NCI-H2029 (cell line): ENCODE measurements at places on chromosomes 4 and X.

- DNase-seq: no peak
Observed at GRCh38 chrX:118520216-118521206, 24.9 kb downstream of the DOCK11 start.

- DNase-seq: no peak
Observed at GRCh38 chrX:20595928-20596575, 329.3 kb upstream of the RPS6KA3 start.

DNA sequence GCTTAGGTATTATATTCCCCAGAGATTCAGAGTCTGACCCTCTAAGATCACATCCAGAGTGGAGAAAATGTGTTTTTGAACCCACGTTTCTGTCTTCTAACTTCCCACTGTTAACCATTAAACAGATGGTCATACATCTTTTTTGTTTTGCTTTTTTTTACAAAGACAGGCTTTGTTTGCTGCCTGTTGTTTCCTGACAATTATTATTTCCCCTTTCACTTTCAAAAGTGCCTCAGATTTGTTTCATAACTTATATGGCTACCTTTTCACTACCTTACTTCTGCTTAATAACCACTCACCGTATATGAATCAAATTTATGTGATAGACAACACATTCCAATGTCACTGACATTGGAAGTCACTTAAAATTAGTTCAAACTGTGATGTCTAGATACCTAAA, 142.2 kb downstream of the HS3ST1 start:
- no peak for DNase-seq

DNA sequence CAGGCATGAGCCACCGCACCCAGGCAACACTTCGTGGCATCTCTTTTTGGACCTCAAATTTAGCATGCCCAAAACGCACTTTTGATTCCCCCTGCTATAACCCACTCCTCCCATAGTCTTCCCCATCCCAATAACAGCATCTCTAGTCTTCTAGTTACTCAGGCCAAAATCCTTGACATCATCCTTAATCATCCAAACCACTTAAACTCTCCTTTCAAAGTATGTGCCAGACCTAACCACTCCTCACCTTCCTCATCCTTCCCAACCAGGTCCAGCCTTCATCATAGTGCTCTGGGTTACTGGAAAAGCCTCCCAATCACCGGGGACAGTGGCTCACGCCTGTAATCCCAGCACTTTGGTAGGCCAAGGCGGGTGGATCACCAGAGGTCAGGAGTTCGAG, 41.9 kb downstream of the AFAP1 start:
- DNase-seq: no peak

- no peak for DNase-seq
Observed at GRCh38 chrX:13048280-13048679, 3.9 kb upstream of the FAM9C start.

DNA sequence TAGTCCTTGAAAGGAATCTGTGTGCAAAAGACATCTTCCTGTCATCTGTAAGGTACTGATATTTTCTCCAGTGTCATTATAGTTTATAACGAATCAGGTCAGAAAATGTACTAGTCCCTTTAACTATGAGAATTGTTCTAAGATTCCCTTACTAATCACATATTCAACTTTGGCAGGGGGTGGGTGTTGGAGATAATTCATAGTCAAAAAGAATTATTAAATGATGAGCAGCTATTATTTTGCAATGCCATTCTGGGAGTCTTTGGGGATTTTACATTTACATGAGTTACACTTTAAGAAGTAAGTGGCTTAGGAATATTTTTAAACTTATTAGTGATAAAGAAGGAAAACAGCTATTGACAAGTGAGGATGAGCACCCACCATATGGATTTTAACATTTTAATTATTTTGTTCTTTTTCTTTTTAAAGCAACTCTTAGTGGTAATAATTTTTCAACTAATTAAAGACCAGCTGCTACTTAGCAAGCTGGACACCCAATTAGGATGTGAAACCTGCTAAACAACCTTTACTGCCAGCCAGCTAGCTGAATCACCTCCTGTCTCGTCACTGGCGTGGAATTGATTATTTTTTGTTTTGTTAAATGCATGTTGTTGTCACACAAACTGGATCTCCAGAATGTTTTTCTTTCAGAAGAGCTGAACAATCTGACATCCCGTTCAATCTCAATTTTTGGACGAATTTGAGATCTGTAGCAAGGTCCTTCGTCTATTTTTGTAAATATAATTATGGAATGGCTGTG, 219.2 kb downstream of the ARAP2 start:
- DNase-seq: no peak

DNA sequence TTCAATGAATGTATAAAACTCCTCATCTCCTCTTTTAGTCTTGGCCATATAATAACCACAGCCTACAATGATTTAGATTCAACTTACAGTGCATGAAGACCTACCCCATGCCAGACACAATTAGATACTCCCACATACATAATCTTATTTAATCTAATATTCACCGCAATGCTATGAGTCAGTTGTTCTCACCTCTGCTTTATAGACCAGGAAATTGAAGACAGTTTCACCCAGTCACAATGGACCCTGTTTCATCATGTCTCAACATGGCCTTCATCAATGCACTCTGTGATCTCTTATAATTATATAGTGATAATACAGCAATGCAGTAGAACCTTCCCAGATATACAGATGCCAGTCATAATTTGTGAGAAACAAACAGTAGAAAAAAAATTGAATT, 148.6 kb downstream of the PARM1 start:
- DNase-seq: no peak

- DNase-seq: no peak
Observed at GRCh38 chrX:24117258-24117657, 32.3 kb upstream of the ZFX start.

DNA sequence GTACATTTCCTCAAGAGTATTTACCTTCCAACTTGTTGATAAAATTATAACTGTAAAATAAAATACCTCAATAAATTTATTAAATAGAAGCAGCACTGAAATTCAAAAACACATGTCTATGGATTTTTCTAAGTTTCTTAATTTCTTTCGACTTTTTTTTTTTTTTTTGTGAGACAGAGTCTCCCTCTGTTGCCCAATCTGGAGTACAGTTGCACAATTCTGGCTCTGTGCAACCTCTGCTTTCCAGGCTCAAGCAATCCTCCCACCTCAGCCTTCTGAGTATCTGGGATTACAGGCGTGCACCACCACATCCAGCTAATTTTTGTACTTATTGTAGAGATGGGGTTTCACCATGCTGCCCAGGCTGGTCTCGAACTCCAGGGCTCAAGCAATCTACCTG, 79.8 kb downstream of the IQCM start:
- no peak for DNase-seq

DNA sequence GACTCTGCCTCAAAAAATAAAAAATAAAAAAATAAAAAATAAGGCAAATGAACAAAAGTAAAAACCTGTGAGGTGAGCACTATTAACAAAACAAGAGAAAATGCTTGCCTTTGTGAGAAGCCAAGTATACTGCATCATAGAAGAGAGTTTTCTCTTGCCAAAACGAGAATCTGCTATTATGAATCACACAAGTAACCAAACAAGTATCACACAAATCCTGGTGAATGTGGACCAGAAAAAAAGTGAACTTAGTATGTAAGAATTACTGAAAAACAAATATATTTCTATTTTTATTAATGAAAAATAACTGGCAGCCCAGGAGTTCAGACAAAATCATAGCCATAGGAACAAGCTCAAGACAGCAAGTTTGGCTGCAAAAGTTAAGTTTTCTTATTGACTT, 193.5 kb downstream of the PDGFC start:
- no peak for DNase-seq

- DNase-seq: no peak
Observed at GRCh38 chr4:5636766-5637670, 71.3 kb downstream of the EVC2 start.

DNA sequence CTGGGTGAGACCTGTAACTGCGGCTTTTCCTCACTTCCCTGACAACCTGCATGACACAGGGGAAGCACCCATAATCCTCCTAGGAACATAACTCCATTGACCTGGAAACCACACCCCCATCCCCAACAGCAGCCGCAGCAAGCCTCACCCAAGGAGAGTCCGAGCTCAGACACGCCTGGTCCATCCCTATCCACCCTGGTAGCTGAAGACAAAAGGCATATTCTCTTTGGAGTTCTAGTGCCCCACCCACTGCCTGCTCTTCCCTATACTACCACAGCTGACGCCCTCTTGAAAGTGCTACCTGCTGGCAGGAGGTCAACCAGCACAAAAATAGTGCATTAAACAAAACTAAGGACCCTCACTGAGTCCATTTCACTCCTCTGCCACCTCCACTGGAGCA, 1080.9 kb upstream of the IGFBP7 start:
- no peak for DNase-seq

GRCh38 chr4:164408831-164409230, 345.1 kb upstream of the SMIM31 start:
- no peak for DNase-seq

DNA sequence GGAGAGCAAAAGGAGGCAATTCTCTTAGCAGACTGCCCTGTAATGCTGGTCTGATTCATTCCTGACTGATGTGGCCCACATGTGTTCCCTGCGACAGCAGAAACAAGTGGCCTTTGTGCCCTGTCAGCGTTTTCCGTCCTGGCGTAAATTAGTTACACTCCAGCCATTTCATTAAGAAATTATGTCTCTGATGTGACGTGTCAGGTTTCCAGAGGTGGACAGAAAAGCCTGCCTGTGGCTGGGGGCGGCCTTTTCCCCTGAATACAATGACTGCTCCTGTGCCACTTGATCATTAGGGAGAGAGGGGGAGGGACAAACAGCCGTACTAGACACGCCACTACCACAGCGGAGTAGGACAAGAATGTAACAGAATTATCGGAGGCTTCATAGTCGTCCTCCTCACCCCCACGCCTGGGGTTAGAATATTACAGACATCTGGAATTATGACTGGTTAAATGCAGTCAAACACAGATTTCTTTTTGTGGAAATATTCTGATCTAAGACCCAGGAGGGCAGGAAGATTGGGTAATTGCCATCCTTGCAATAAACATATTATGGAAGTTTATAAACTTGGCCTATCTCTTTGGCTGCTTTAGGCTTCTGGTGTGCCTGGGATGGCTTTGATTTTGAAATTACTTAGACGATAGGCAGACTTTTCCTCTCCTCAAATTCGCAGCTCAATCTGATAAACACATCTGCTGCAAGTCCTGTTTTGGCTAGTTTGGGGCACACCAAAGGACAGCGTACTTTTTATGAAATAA, 146.2 kb upstream of the BCOR start:
- no peak for DNase-seq

DNA sequence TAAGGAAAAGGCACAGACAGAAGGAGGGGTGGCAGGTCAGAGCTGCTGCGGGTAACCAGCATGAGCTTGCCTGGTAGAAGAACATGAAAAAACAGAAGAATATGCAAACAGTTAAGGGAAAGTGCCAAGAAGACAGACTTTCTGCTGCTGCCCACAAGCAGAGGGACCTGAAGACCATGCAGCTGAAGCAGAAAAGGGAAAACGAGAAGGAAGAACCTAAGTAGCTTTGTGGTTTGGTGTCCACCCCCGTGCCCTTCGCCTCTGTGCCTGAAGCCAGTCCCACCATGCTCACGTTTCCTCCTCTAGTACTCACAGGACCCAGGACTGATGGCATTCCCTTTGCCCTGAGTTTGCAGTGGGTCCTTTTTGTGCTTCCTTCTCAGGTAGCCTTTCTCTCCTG, 62.8 kb downstream of the UBA6 start:
- DNase-seq: no peak

- DNase-seq: no peak
Observed at GRCh38 chr4:119971431-119972084, 95.1 kb downstream of the MAD2L1 start.

- DNase-seq: peak; percentile 8
Observed at GRCh38 chrX:128975745-128976144, 547.5 kb downstream of the SMARCA1 start.

DNA sequence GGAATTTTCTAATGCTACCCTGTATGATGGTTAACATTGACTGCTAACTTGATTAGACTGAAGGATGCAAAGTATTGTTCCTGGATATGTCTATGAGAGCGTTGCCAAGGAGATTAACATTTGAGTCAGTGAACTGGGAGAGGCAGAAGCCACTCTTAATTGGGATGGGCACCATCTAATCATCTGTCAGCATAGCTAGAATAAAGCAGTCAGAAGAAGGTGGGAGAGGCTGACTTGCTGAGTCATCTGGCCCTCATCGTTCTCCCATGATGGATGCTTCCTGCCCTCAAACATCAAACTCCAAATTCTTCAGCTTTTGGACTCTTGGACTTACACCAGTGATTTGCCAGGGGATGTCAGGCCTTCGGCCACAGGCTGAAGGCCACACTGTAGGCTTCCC, 878.5 kb downstream of the PCDH7 start:
- no peak for DNase-seq

- no peak for DNase-seq
Observed at GRCh38 chr4:134024251-134024650, 177.3 kb downstream of the PABPC4L start.

GRCh38 chr4:147768113-147768512, 36.2 kb downstream of the ARHGAP10 start:
- DNase-seq: no peak

GRCh38 chr4:90127223-90127705, at the start of gene CCSER1:
Gene CCSER1, plus strand, starts transcription at chr4:90127394.
- DNase-seq: peak; percentile 72

- no peak for DNase-seq
Observed at GRCh38 chrX:31894152-31894551, 822.3 kb upstream of the FTHL17 start.

DNA sequence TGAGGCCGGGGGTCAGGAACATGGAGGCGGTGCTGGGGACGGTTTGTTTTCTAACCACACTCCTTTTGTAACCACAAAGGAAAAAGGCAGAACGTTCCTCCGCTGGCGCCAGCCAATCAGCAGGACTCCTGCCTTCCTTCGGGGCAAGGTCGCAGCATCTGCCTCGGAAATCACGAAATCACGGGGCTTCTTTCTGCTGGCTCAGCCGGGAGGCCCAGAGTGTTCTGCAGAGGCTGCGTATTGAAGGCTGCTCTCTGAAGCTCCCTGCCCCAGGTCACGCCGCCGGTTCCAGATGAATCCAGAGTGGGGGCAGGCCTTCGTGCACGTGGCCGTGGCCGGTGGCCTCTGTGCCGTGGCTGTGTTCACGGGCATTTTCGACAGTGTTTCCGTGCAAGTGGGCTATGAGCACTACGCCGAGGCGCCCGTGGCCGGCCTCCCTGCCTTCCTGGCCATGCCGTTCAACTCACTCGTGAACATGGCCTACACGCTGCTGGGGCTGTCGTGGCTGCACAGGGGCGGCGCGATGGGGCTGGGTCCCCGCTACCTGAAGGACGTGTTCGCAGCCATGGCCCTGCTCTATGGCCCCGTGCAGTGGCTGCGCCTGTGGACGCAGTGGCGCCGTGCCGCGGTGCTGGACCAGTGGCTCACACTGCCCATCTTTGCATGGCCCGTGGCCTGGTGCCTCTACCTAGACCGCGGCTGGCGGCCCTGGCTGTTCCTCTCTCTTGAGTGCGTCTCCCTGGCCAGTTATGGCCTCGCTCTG, 9.4 kb downstream of the TMEM187 start:
- no peak for DNase-seq

DNA sequence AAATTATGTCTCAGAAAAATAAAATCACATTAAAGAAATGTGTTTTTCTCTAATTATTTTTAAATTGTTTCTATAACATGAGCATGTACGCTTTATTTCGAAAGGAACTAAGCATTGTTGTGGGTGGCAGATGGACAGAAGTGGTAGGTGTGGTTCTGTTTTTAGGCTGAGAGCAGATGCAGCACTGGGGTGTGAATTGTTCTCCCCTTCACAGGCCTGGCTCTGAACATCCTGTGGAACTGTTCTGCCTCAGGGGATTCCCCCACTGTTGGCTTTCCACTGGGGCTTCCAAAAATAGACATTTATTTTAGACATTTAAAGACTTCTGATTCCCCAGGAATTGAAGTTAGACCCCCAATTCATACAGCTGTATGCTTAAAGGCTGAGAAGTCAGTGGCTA, 41.9 kb upstream of the PDHA2 start:
- no peak for DNase-seq

GRCh38 chr4:39066371-39066770, 4.3 kb downstream of the KLHL5 start:
- no peak for DNase-seq
